ENCODE measurements at places on chromosomes 12 and 14.

GRCh38 chr12:116537101-116537904 lies 21.9 kb upstream of the MAP1LC3B2 start:
- DNase-seq = no peak

- no peak for DNase-seq
Measured at GRCh38 chr12:92425165-92425564, 277.6 kb upstream of the PLEKHG7 start.

DNA sequence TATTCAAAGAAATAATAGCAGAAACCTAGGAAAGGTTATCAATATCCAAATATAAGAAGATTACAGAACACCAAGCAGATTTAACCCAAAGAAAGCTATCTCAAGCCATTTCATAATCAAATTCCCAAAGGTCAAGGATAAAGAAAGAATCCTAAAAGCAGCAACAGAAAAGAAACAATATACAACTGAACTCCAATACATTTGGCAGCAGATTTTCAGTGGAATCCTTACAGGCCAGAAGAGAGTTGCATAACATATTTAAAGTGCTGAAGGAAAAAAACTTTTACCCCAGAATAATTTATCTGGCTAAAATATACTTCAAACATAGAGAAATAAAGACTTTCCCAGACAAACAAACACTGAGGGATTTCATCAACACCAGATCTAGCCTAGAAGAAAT lies 54.3 kb downstream of the DENND5B start:
- no peak for DNase-seq

GRCh38 chr14:59249029-59249428 lies 60.6 kb downstream of the DAAM1 start:
- DNase-seq = no peak

- peak; percentile 36 for DNase-seq
Measured at GRCh38 chr12:3315201-3315661, 175.8 kb upstream of the PRMT8 start.

DNA sequence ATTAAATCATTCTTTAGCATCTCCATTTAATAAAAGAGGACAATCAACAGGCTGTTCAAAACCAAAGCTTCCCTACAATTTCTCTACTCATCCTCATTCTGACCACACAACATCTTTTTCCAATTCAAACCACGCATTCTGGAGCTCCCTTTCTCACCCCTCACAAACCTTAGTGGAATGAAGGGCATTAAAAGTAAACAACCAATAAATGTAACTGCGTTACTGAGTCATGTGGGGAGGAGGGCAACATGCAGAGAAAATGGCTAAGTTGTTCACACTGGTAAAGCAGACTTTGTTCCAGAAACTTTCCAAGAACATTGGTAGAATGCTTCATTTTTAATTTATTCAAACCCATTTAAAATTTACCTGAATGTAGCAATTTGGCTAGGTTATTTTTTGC lies 19.6 kb downstream of the SOX5 start:
- DNase-seq = no peak

- no peak for DNase-seq
Measured at GRCh38 chr14:82387699-82388098, 854.0 kb upstream of the SEL1L start.

DNA sequence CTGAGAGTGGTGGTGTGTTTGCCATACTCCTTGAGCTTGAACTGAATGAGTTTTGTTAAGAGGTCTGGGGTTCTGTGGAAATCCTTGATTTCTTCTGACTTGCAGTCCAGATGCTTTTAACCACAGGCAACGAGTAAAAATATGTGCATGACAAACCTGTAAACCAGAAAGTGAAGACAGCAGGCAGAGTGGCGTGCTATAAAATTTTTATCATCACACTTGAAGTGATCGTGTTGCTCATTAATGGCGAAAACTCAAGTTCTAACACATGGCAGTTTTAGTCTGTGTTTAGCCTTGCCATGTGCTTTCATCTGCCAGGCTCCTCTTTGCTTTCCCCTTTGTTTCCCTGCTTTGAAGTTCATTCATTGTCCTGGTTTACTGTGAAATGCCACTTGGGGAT lies 28.0 kb downstream of the TXNRD1 start:
- DNase-seq = no peak
